ENCODE measurements at places on chromosomes 3 and 15. TPM values are rescaled to one million over a fixed set of nuclear protein-coding genes. Genes with fewer than 3 reads are reported as not detected.
A peak's percentile ranks its signal among the peaks of the same experiment; 100 is the strongest.

DNA sequence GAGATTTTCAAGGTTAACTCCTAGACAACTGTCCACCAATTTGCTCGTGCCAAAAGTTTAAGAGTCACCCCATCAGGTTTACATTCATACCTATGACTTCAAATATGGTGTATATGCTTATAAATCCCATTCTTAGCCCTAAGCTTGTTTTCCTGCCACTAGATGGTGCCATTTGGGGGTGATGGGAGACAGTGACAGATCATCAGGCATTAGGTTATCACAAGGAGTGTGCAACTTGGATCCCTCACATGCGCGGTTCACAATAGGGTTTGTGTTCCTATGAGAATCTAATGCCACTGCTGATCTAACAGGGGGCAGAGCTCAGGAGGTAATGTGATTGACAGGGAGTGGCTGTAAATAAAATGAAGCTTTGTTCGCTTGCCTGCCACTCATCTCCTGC is 182.7 kb downstream of the CNTN6 start:
- no peak overlapping the region for H3K27ac ChIP-seq
- no peak overlapping the region for H3K4me3 ChIP-seq
- H3K36me3 ChIP-seq, result no peaks in the 10 kb centered on the region
- no peak for DNase-seq

Gene CPNE9
- not detected for total RNA-seq

GRCh38 chr3:5874931-5875341 is 687.4 kb downstream of the EDEM1 start:
- H3K27me3 ChIP-seq, result no peaks in the 10 kb centered on the region
- no peak for DNase-seq
- H3K27ac ChIP-seq, result no peak overlapping the region
- no peaks in the 10 kb centered on the region for H3K36me3 ChIP-seq
- H3K4me3 ChIP-seq, result no peak overlapping the region
- no peaks in the 10 kb centered on the region for H3K4me1 ChIP-seq

Gene C3orf49
- not detected for total RNA-seq

Gene CD200
- 1.2 TPM for total RNA-seq

Gene KBTBD13
- total RNA-seq, result 5.7 TPM

DNA sequence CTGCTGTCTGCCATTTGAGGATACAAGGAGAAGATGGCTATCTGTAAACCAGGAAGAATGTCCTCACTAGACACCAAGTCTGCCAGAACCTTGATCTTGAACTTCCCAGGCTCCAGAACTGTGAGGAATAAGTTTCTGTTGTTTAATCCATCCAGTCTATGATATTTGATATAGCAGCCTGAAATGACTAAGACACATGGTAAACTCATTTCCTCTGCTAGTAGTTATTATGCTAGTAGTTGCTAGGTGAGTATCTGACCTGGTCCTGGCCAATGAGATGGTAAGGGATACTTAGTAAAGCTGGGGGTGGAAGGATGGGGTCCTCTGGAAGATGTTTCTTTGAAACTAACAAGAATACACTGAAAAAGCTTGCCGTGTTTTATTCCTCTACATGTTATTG is 280.7 kb upstream of the ARHGEF26 start:
- H3K36me3 ChIP-seq, result no peaks in the 10 kb centered on the region
- no peaks in the 10 kb centered on the region for H3K27me3 ChIP-seq
- no peak for DNase-seq
- no peak overlapping the region for H3K4me3 ChIP-seq

DNA sequence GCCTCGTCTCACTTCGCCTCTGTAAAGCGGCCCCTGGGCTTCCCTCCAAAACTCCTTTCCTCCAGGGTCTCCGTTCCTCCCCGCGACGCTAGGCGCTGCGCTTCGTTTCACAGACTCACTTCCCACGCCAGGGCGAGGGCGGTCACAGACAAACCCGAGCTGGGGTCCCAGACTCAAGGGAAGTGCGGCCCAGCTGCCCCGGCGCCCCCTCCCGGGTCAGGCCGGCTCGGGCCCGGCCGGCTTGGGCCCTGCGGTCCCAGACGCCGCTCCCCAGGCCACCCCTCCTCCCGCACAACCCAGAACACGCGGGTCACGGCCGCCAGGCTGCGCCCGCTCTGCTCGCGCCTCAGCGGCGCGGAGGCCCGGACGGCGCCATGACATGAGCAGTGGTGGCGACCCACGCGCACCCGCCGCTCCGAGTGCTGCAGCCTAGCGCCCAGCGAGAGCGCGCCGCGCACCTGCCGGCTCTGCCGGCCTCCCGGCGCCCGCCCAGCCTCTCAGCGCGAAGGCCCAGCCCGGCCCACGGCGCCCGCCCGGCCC is 547 bp downstream of the NUP210 start:
- peaks cover 9% of the 10 kb centered on the region for H3K4me1 ChIP-seq
- peak overlapping the region; percentile 77 for H3K4me3 ChIP-seq
- no peaks in the 10 kb centered on the region for H3K27me3 ChIP-seq
- no peaks in the 10 kb centered on the region for H3K36me3 ChIP-seq
- H3K27ac ChIP-seq, result peak overlapping the region; percentile 78
- peak; percentile 41 for DNase-seq

DNA sequence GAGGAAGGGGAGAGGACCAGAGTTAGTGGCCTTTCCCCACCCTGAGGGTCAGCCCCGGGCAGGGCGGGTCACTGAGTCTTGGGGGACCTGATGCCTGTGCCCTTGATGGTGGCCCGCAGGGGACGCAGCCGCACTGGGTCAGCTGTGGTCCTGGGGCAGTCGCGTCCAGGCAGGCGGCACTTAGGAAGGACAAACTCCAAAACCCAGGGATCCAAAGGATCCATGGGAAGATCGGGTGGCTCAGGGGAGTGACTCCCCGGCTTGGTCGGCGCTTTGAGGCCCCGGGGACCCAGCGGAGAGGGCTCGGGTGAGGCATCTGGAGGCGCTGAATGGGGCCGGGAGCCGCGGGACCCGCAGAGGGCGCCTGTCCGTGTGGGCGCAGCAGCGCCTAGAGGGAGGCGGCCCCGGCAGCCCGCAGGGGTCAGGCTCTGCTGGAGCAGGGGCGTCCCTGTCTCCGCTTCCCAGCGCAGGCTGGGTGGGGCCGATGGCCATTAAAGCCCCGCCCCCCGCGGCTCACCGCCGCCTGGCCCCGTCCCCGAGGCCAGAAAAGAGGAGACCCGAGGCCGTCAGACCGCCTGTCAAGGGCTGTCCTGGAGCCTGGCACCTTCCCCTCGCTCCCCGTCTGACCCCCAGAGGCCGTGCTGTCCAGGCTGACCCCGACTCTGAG is 17.5 kb downstream of the CIDEC start:
- peak; percentile 70 for DNase-seq
- no peak overlapping the region for H3K27ac ChIP-seq
- H3K4me3 ChIP-seq, result peak overlapping the region; percentile 65
- H3K4me1 ChIP-seq, result no peaks in the 10 kb centered on the region
- no peaks in the 10 kb centered on the region for H3K36me3 ChIP-seq

DNA sequence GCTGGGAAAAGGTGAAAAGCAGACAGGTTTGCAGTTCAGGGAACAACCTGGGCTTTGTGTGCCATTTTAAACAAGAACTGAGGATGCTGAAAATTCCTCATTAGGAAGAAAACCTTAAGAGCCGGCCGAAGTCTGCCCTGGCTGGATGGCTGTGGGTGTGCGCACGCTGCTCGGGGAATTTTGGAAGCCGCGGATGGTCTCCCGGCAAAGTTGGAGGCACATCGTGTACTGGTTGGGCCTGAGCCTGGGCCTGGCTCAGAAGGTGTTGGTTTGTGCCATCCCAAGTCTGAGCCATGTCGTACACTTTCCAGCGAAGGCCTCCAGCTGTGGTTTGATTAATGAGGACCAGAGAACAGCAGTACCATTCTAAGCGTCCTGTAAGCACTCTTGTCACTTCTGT is 188.2 kb downstream of the ATP10A start:
- peaks cover 55% of the 10 kb centered on the region for H3K4me1 ChIP-seq
- no peaks in the 10 kb centered on the region for H3K27me3 ChIP-seq
- H3K36me3 ChIP-seq, result no peaks in the 10 kb centered on the region

Gene ZNF774
- total RNA-seq, result 7.6 TPM

- no peaks in the 10 kb centered on the region for H3K36me3 ChIP-seq
- no peak overlapping the region for H3K27ac ChIP-seq
- no peak overlapping the region for H3K4me3 ChIP-seq
- DNase-seq, result peak; percentile 25
Measured at GRCh38 chr3:14796403-14797077, 22.2 kb upstream of the FGD5 start.

DNA sequence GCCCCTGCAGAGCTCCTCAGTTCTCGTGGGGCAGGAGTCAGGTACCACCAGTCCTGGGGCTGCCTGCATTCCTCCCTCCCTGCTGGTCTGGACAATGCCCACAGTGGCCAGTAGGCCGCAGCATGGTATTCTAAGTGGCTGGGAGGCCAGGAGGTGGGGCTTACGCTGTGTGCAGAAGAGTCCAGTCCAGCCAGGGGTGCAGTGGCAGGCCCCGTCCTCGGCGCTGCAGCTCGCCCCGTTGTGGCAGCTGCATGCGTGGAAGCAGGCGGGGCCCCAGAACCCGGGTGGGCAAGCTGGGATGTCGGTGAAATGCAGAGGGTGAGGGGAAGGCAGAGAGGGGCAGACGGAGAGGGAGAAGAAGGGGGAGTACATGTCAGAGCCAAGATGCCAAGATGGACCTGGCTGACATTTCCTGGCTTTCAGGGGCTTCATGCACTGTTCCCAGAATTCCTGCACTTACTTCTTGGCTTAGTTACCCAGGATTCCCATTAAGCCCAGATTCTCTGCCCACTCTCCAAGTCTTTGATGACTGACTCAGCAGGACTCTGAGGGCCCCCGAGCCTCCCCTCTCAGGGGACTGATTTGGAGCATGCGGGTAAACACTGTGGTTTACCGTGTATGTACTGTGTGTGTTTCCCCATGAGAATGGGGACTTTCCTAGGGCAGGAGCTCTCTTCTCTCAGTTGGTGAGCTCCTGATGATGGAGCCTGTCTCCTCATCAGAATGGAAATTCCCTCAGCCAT is 47.5 kb downstream of the RAB11A start:
- no peaks in the 10 kb centered on the region for H3K4me1 ChIP-seq
- H3K4me3 ChIP-seq, result no peak overlapping the region
- H3K27ac ChIP-seq, result no peak overlapping the region
- H3K36me3 ChIP-seq, result no peaks in the 10 kb centered on the region
- H3K27me3 ChIP-seq, result no peaks in the 10 kb centered on the region
- peak; percentile 49 for DNase-seq

- H3K4me1 ChIP-seq, result peaks cover 9% of the 10 kb centered on the region
- DNase-seq, result peak; percentile 76
- no peaks in the 10 kb centered on the region for H3K27me3 ChIP-seq
- peaks cover 27% of the 10 kb centered on the region for H3K36me3 ChIP-seq
Measured at GRCh38 chr3:134212967-134213665, 37.5 kb downstream of the RYK start.

Gene DISP2
- 0.05 TPM for total RNA-seq

Gene GOLGA8S
- total RNA-seq, result 0.07 TPM

Gene CCDC39
- total RNA-seq, result 0.80 TPM

GRCh38 chr15:94259863-94260262 is 28.5 kb downstream of the MCTP2 start:
- no peak overlapping the region for H3K27ac ChIP-seq
- no peak for DNase-seq
- H3K27me3 ChIP-seq, result no peaks in the 10 kb centered on the region
- H3K4me1 ChIP-seq, result no peaks in the 10 kb centered on the region
- H3K36me3 ChIP-seq, result no peaks in the 10 kb centered on the region

GRCh38 chr3:52068730-52069129 is 12.4 kb upstream of the DUSP7 start:
- peaks cover 22% of the 10 kb centered on the region for H3K4me1 ChIP-seq
- no peaks in the 10 kb centered on the region for H3K27me3 ChIP-seq
- DNase-seq, result no peak
- H3K36me3 ChIP-seq, result no peaks in the 10 kb centered on the region
- H3K4me3 ChIP-seq, result no peak overlapping the region

Gene SAMMSON
- total RNA-seq, result not detected

GRCh38 chr3:135325096-135325495 is 530.0 kb downstream of the EPHB1 start:
- no peak for DNase-seq
- no peak overlapping the region for H3K27ac ChIP-seq
- H3K4me1 ChIP-seq, result no peaks in the 10 kb centered on the region
- H3K36me3 ChIP-seq, result no peaks in the 10 kb centered on the region

Gene CNTN3
- total RNA-seq, result 0.07 TPM

Gene NOX5
- total RNA-seq, result not detected

Gene BMF
- total RNA-seq, result 2.6 TPM

DNA sequence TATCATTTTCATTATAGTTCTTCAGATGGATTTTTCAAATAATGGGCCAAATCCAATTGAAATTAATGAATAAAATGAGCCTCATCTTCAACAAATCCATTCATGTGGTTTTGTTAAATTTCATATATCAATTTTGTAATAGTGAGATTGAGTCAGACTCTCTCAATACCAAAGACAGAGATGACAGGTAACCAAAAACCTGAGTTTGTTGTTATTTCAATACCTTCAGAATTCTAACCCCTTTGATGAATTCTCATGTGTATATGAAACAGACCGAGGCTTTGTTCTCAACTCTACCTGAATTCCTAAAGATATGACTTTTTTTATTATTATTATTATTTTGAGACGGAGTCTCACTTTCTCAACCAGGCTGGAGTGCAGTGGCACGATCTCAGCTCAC is 92.8 kb downstream of the FOXP1 start:
- H3K4me1 ChIP-seq, result peaks cover 2% of the 10 kb centered on the region
- no peak for DNase-seq
- no peak overlapping the region for H3K27ac ChIP-seq
- H3K36me3 ChIP-seq, result no peaks in the 10 kb centered on the region
- no peak overlapping the region for H3K4me3 ChIP-seq
- H3K27me3 ChIP-seq, result no peaks in the 10 kb centered on the region
